ENCODE measurements at places on chromosomes 2 and 18.

- no peak for DNase-seq
Measured at GRCh38 chr2:159272156-159272555, 14.3 kb downstream of the WDSUB1 start.

DNA sequence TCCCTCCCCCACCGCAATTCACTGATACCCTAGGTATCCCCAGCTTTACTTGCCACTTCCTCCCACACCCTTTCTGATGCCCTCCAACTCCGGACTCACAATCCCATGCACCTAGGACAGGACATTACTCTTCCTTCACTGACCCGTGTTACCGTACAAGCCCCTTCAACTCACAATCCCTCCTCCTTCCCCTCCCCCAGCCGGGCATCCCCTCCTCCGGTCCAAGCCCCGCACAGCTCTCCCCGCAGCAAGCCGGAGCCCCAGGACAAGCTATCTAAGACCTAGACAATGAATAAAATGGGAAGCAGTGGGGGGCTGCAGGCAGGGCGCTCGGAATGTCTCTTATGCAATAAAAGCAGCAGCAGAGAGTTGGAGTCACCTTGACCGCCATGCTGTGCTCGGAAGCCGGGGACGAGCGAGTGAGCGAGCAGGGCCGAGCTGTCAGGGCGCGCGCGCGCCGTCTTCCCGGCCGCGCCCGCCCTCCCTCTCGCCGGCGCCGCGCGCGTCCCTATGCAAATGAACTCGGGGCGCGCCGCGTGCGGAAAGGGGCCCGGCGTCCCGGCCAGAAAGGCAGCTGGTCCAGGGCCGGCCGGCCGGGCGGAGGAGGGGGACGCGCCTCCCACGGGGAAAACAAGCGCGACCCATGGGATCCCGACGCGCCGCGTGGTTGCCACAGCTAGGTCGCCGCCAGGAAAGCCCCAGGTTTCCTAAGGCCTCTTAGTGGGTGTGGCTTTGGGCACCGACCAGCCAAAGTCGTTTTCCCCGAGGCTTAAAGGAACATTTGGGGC lies at the start of gene SLC25A12:
SLC25A12 (minus strand) TSS at position 421 of the 788 bp plus-strand sequence; CDS start at position 391, 30 bp downstream.
- peak; percentile 78 for DNase-seq

DNA sequence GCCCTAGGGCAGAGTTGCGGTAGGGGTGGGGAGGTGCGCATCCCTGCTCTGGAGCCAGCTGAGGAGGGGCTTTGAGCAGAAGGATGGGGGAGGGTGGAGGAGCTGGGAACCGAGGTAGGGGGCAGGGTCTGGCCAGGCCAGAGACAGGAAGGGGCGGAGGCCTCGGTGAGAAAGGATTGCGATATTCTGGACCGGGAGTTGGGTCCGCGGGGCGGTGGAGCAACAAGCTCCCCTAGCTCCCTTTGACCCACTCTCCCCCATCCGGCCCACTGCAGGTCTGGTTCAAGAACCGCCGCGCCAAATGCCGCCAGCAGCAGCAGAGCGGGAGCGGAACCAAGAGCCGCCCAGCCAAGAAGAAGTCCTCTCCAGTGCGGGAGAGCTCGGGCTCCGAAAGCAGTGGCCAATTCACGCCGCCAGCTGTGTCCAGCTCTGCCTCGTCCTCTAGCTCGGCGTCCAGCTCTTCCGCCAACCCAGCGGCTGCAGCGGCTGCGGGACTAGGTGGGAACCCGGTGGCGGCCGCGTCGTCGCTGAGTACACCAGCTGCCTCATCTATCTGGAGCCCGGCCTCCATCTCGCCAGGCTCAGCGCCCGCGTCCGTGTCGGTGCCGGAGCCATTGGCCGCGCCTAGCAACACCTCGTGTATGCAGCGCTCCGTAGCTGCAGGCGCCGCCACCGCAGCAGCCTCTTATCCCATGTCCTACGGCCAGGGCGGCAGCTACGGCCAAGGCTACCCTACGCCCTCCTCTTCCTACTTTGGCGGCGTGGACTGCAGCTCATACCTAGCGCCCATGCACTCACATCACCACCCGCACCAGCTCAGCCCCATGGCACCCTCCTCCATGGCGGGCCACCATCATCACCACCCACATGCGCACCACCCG lies 4.8 kb downstream of the OTX1 start:
- no peak for DNase-seq

DNA sequence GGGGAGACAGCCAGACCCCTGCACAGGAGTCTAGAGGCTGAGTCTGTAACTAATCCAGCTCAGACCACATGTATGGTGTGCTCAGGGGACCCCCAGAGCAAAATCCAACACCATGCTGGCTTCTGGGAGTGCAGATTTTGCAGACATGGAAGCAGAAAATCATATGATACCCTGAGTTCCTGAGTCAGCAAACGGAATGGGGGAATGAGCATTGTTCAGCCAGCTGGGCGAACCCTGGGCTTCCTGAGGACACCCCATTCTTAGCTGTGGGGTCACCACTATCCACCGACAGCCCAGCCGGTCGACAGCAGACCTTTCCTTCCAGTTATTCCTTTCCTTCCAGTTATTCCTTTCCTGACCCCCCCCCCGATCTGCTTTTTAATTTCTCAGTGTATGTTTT lies 322.9 kb downstream of the GBX2 start:
- no peak for DNase-seq

- DNase-seq, result peak; percentile 32
Measured at GRCh38 chr2:53969968-53970723, 647 bp downstream of the PSME4 start.

DNA sequence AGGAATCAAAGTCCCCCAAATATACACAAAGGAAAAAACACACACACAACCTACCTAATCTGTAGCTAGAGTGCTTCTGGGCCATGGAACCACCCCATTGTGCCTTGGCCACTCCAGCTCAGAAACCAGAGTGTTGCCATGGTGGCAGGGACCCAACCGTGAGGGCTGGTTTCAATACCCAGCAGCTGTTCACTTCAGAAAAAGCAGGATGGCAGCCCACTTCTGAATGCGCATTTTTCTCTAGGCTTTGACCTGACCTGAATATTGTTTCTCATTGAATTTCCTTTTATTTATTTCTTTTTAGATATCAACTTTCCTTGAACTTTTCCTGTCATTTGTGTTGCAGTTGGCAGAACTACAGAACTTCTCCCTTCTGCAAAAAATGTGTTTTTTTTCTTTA lies 43.0 kb upstream of the EHBP1 start:
- no peak for DNase-seq

DNA sequence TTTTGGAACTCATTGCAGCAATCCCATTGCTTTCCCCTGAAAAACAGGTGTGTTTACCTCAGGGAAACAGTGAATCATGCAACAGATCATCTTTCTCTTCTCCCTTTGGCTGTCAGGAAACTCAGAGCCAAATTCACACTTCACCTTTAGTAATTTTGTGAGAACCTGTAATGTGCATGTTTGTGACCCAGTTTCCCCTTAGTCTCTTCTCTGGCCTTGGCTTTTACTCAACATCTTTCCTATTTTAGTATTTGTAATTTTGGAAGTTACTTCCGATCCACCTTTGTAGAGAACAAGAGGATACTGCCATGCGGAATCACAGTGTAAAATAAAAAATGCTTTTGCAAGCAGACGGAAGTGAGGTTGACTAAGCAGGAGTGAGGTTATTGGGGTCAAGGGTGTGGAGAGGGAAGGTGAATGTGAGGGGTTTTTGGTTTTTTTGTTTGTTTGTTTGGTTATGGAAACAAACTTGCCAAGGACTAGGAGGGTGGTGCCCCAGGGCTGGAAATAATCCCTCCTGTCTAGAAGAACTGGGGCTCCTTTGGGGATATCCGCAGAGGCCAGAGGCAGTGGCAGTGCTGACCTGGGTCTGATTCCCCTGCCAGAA lies 14.0 kb downstream of the ASPRV1 start:
- no peak for DNase-seq

DNA sequence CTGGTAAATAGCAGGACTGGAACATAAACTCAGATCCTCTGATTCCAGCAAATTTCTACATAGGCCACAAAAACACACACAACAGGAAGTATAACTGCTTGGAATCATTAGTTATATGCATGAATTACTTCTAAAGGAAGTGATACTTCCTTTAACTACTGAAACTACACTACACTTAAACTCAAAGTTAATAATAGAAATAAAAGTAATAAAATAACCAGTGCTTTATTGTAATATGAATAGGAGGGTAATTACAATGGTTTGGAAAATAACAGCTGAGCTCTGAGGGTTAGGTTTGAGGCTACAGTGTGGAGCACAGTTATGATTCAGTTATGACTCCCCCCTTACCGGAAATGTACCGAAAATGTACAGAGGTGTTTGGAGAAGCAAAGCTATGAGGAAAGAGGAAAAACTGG lies 18.5 kb upstream of the POLI start:
- no peak for DNase-seq

- peak; percentile 87 for DNase-seq
Measured at GRCh38 chr2:191676790-191677645, 918 bp upstream of the NABP1 start.

GRCh38 chr2:201362396-201362795 lies 5.3 kb upstream of the FLACC1 start:
- DNase-seq, result peak; percentile 18

DNA sequence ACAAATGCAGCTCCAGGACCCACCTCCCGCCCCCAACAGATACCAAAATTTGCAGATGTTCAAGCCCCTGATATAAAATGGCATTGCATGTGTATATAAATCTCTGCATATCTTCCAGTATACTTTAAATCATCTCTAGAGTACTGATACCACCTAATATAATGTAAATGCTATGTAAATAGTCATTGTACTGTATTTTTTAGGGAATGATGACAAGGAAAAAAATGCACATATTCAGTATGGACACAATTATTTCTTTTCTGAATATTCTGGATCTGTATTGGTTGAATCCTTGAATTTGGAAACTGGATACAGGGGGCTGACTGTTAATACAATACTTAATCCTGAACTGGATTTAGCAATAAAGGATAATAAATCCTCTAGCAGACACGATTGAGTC lies 67.7 kb downstream of the FRZB start:
- no peak for DNase-seq

GRCh38 chr2:120489023-120489422 lies 143.1 kb downstream of the INHBB start:
- DNase-seq, result no peak

DNA sequence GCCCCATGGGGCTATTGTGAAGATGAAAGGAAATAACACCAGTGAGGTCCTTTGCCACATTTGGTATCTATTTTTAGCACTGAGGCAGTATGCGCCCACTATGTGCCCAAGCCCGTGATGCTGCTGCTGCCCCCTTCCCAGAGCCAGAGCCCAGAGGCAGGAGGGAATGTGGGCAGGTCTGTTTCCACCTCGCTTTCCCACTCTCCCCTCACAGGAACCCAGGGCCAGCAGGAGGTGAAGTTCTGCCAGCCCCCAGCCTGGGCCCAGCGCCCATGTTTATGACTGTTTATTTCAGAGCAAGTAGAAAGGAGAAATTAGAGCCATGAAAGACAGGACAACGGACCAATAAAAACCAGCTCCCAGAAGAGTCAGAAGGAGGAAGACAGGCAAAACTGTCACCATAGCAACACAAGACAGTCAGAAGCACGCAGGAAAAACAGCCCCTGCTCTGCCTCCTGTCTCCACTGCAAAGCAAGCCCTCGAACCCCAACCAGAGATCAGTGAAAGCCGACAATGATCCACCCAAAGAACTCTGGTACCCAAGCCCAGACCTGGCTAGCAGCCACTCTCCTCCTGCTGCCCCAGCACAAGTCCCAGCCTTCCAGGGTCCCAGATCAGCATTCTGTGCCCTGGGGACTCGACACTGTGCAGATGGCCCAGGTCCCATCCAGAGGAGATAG lies 1.4 kb downstream of the CYRIA start:
- peak; percentile 62 for DNase-seq

GRCh38 chr2:240468303-240469238 lies 33.1 kb downstream of the GPC1 start:
- no peak for DNase-seq

DNA sequence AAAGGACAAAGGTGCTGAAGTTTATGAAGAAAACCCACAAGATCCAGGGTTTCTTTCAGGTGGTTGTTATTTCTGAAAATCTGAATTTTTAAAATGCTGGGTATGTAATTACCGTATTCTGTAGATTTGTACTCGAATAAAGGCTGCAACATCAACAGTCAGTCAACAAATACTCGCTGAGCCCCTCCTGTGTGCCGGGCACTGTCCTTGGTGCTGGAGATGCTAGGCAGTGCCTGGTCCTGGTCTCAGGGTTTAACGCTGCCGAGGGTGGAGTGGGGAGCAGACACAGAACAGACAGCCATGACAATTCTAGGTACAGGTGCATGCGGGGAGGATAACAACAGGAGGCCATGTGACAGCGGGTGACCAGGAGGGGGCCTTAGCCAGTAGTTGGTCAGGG lies 27.2 kb upstream of the PDIA6 start:
- peak; percentile 21 for DNase-seq

DNA sequence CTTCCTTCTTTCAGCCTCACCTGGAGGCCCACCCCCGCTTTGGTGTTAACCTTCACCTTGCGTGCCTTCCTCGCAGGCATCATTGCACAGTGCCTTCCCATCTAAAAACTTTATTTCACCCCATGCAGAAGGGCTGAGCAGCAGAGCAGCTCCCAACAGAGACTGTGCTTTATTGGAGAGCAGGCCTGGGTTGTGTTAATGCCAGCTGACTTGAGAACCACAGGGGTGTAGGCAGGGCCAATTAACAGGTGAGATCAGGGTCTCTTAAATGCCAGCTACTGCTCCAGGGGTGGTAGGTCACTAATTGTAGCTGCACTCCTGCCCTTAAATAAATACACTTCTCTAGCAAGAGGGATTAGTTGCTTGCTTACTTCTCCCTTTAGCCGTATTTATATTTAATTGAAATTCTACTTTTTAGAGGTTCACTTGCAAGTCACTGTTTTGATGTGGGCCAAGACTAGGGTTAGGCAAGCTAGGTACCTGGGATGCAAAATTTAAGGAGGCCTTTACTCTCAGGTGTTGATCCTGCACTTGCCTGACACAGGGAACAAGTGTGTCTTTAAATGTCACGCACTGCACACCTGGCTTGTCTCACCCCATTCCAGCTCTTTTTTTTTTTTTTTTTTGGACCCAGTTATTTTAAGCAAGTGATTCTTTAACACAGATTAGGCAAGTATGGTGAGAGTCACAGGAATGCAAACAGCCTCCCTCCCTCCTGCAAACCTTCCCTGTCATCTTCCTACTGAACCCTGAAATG lies 54.5 kb downstream of the LYPD1 start:
- no peak for DNase-seq

GRCh38 chr2:44844651-44845270 lies 96.7 kb upstream of the SIX3 start:
- DNase-seq, result no peak

- DNase-seq, result no peak
Measured at GRCh38 chr2:20635113-20635510, 15.8 kb downstream of the HS1BP3 start.

GRCh38 chr2:230908092-230908594 lies 16.9 kb downstream of the GPR55 start:
- DNase-seq, result no peak

DNA sequence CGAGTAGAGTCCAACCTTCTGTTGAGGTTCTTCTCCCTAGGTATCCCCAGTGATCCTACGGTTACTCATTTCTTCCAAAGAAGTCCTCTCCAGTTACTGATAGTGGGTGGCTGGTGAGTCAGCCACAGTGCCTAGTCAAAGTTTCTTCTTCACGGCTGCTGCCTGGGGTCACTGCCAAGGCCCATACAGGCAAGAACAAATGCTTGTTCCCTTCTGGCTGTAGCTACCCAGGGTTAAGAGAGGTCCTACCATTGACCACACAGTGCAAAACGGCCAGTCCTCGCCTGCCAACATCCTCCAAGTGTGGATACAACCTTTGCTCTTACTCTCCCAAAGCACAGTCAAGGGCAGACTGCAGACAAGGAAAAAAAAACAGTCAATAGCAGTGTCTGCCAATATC lies 2.9 kb upstream of the PTPN4 start:
- DNase-seq, result peak; percentile 62
